ENCODE measurements at places on chromosomes 16 and 17.

DNA sequence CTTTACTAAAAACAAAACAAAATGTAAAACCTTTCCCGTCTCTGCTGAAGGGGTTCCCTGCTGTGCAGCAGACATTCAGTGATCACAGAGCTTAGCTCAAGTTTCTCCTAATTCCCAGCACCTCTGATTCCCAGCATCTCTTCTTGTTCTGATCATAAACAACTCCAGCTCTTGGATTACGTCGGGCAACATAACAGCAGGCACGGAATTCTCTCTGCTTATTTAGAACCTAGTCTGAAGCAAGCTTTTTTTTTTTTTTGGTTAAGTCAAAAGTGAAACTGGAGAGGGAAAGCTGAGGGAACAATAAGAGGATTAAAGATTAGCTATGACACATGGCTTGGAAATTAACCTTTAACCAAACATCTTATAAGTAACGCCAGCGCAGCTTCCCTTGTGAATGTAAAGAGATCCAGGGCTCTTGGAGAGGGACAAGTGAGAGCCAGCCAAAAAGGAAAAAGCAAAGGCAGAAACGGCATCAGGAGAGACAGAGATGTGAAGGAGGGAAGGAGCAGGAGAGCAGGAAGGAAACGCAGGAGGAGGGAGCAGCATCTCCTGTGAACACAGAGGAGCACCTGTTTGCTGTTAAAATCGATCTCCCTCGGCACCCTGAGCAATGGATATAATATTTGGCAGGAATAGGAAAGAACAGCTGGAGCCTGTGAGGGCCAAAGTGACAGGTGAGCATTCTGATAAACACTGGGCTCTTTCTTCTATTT is at the start of gene BCO1:
BCO1 (plus strand) TSS at position 394 of the 716 bp plus-strand sequence; CDS start at position 614, 220 bp downstream.
- no peak for DNase-seq

GRCh38 chr17:50949128-50949988 is 83.2 kb upstream of the TOB1 start:
- no peak for DNase-seq

- DNase-seq: no peak
Measured at GRCh38 chr16:12162151-12162985, 185.8 kb downstream of the SNX29 start.

DNA sequence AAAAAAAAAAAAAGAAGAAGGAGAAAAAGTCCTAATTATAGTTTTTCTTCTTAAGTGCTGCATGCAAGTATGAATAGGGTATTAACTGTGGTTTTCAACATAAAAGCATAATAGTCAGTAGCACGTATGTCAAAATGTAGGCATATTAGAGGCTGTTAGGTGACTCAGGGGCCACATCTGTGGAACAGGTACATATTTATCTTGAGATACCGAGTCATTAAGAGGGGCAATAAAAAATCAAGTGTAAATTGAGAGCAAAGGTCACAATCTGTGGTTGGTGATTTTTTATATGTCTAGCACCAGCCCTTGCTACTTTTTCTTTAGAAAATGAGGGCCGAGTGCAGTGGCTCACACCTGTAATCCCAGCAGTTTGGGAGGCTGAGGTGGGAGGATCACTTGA is 1113.8 kb upstream of the RBFOX1 start:
- DNase-seq: no peak

DNA sequence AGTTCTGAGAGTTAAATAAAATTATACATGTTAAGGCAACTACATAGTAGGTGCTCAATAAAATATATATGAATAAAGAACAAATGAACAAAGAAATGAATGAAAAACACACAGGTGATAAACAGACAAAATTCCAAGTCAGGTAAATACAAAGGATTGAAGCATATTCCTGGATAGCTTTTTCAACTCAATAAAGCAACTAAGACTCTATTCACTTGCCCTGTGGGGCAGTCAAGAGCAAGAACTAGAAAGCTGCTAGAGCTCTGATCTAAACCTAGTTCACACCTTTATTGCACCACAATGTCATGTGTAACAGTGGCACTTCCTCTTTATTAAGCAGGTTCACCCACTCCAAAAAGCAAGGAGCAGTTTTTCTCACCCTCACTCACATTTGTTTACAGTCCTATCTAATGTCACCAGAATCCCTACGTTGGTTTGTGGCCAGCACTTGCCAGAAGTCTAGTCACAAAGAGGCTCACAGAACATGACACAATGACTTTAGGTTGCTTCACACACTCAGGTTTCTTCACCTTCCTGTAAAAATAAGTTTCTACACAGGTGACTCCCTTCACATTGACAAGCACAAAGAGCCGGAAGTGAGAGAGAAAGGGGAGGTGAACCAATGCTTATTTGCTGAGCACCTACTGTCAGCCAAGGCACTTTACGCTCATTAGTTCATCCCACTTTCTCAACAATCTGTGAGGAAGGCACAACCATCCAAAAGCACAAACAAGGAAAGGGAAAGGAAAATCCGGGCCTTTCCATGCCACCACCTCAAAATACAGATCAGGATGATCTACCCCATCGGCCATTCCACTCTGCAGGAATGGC is 70.8 kb downstream of the XPO6 start:
- no peak for DNase-seq

DNA sequence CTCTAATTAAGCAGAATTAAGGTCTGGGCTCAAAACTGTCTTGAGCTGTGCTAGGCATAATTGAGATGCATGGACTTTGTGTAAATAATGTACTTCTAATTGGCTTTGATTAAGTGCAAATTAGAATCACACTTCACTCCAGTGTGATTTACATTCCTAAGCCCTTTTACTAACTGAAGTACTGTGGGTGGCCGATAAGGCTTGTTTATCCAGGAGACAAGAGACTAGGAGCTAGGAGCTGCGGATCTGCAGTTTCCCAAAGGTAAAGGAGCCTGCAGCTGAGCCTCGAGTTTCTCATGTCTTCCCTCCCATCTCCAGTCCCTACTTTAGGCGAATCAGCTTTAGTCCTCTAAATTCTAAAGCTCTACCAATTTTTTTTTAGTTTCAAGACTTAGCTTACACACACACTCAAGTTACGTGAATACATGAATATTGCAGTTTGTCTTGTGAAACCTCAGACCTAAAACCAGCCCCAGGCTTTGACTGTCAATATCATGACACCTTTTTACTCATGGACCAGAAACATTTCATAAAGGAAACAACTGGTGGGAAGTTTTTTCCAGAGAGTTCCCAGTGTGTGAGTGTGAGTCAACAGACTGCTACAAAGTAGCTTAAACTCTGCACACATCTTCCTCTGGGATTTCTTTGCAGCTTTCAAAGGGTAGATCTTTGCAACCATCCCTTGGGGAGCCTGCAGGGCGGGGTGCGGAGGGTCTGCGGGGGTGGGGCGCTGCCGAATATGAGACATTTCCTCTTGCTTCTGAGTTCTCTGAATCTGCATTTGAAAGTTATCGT is 113.9 kb upstream of the TBX2 start:
- no peak for DNase-seq

GRCh38 chr17:72365857-72366414 is 245.1 kb downstream of the SOX9 start:
- no peak for DNase-seq

GRCh38 chr16:72664056-72664508 is 383.8 kb downstream of the ZFHX3 start:
- no peak for DNase-seq

DNA sequence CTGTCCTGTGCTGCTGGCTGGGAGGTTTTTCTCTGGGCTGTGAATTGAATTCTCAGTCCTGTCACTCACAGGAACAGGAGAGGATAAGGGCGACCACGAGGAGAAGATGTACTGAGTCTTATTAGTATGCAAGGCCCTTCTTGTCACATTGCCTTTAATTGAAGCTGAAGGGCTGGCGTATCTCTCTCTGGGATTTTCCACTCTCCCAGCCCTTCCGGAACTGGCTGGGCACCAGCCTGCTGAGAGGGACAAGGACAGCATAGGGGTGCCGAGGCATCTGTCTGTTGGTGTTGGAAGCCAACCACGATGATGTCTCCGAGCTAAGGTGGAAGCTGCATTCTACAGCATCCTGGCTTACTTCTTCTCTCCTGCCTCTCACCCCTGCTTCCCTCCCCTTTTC is 33.2 kb downstream of the GPRC5B start:
- no peak for DNase-seq

DNA sequence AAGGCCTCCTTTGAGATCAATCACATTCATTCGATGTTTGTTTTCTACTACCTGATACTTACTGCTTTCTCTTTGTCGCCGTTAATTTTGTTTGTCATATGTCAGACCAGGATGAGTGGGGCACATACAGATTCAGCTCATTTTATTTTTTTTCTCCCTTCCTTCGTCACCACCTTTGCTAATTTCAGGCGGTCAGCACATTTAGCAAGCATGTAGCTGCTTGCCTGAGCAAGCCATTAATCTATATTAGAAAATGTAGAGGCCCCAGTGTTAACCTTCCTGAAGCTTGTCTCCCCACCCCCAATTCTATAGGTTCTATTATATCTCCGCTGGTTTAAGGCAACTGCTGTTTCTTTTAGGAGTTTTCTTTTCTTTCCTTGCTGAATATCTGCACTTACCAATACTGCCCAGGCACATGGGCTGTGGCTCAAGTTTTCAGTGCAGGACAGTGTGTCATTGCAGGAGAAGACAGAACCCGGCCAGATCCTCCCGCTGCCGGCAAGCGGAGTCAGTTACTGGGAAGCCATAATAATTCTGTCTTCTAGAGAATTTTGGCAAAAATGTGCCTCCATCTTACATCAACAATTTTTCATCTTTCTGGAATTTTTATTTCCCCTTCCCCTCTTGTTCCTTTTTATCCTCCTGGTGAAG is 714.3 kb downstream of the WWOX start:
- no peak for DNase-seq

GRCh38 chr17:6160911-6161855 is 91.0 kb downstream of the WSCD1 start:
- no peak for DNase-seq

DNA sequence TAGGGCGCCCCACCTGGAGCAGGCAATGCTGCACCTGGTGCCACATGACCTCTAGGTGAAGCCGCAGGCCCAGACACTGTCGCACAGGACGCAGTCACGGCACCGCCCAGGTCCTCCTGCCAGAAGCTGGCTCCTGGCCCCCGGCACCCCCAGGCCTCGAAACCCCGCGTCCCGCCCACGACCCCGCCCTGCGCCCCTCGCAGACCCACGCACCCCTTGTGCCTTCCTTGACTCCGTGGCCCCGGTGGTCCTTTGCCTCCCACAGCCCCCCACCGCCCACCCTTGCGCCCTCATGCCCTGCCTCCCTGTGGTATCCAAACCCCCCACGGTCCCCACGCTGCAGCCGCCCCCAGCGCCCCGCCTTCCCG is 6.3 kb upstream of the C1QTNF8 start:
- DNase-seq: no peak

- no peak for DNase-seq
Measured at GRCh38 chr17:30274887-30275286, 16.9 kb downstream of the BLMH start.

GRCh38 chr16:52308051-52308450 is 238.9 kb downstream of the TOX3 start:
- DNase-seq: no peak

- DNase-seq: no peak
Measured at GRCh38 chr17:2656283-2656682, 55.3 kb downstream of the CLUH start.

DNA sequence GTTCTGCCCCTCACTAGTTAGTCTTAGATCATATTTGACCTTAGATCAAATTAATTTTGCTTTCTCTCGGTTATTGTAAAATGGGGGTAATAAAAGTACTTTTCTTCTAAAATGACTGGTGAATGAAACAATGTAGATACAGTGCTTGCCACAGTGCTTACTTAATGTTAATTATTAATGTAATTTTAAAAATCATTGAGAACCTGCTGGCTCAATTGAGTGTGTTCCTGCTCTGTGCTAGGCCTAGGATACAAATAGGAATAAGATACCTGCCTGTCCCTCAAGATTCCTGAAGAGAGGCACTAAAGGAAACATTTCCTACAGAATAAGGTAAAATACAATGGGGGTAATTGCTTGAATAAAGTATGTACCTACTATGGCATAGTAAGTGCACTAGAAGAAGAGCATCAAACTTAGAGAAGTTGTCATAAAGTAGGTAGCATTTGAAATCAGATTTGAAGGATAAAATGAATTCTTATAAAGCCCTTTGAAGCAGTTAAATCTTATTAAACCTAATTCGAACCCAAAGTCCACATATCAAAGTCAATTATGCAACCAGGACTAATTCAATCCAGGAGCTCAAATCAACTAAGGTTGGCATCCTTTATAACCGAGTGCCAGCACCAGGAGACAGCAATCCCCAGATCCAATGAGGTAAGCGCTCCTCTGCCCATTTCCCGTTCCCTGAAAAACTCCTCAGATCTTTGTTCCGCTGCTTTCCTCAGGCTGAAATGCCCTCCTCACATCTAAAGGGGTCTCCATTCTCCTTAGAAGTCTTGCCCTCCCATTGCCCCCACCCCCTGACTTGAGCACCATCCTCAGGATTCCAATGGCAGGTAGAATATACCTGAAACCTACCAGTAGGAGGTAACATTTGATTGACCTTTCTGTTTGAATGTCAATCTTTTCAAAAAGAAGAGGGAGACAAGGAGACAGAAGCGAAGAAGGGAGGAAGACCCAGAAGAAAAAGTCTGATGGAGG is 2.4 kb upstream of the MED13 start:
- no peak for DNase-seq

GRCh38 chr16:2458887-2459646 is 842 bp upstream of the TEDC2 start:
- DNase-seq: no peak

DNA sequence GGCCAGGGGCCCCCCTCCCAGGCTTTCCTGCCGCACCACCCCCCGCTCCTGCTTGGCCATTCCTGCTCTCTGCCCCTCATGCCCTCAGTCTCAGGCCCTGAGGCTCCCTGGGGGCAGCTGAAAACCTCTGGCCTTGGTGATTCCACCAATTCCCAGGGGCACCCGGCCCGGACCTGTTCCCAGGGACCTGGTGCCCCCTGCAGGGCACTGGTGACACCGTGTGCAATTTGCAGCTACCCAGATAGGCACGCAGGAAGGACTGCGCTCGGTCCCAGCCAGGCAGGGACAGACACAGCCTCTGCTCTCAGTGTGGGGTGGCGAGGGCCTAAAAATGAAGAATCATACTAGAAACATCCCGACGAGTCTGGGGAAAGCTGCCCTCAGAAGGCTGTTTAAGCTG is 13.4 kb downstream of the WFDC1 start:
- no peak for DNase-seq
